ENCODE measurements at places on chromosomes 1 and 21.

DNA sequence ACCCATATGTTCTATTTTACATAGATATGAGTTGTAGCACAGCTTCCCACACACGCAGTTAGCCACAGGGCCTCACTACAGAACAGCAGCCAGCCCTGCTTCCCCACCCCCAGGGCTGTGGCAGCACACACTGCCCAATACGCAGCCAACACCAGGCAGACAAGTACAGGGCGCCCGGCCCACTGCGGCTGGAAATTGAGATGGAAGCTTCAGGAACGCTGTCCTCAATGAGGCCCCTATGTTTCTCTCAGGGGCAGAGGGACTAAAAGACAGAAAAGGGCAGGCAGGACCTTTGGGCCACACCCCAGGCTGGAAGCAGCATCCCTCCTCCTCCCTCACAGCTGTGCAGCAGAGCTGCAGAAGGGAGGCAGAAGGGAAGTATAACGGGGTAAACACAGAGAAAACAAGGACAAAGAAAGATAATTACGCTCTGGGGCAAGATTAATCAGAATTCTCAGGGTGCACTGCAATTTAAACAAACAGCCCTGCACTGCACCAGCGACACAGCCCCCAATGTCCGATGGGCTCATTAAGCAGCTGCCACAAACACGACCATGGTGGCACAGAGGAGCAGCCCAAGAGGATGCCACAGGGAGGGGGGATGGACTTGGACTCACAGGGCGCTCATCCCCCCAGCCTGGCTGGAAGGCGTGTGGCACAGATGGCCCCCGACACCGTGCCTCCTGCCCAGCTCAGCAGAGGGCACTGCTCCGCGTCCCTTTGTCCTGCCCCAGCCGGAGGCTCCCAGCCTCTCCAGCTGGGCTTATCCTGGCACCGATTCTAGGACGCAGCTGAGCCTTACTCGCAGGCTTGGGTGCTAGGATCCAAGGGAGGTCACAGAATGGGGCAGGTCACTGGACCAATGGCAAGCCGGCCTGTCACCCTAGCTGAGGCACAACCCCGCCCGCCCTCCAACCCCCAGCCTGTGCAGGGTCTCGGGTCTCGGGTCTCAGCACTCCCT, 14.2 kb downstream of the WDR4 start:
- DNase-seq: peak; percentile 27

GRCh38 chr1:225911191-225912130, 12.6 kb downstream of the PYCR2 start:
- DNase-seq: no peak

GRCh38 chr1:192756314-192756713, 52.5 kb upstream of the RGS2 start:
- no peak for DNase-seq

GRCh38 chr1:18256282-18257235, 149.0 kb downstream of the IGSF21 start:
- no peak for DNase-seq

GRCh38 chr1:230277201-230278025, 148.7 kb downstream of the PGBD5 start:
- DNase-seq: no peak

DNA sequence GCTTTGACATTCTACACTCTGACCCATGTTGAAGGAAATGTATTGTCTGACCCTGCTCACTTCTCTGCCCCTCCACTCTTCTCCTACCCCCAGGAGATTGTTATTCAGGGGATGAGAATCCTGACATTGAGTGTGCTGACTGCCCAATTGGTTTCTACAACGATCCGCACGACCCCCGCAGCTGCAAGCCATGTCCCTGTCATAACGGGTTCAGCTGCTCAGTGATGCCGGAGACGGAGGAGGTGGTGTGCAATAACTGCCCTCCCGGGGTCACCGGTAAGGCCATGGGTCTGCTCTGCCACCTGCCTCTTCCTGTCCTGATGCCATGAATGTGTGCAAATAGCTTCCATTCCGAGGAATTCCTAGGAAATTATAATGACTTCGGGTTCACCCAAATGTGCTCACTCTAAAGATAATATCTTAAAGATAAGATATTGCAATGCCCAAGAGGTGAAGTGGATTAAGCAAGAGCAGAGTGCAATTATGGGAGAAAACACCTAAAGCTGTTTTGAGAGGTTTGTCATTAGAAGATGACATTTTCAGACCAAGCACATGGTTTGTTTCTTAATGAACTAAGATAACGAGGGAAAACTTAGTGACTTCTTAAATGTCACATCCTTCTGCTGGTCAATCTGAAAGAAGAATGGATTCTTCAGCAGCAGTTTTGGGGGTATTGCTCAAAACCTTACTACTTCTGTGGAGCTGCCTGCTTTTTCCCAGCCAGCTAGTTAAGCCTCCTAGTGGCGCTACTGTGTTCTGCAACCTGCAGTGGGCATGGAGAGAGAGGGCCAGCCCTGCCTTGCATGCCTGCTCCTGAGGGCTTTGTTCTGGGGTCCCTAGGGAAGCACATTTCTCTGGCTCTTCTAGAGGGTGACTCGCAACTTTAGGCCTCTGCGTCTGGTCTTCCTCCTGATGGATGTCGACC, 41.6 kb downstream of the LAMC2 start:
- DNase-seq: peak; percentile 25

DNA sequence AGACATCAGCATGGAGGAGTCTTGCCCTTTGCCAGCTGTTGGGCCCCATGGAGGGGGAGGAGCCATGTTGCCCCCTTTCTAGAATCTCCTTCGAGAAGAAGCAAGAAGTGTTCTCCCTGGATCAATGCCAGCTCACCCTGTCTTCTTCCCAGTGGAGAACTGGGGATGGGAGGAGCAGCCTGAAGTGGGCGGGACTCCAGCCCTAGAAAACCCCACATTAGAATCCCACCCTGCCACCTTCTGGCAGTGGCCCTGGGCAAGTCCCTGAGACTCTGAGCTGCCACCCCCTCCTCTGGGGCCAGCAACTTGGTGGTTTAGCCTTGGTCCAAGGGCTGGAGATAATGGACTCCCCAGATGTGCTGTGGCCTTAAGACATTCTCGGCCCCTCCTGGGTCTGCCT, 51.7 kb downstream of the PAX7 start:
- no peak for DNase-seq

DNA sequence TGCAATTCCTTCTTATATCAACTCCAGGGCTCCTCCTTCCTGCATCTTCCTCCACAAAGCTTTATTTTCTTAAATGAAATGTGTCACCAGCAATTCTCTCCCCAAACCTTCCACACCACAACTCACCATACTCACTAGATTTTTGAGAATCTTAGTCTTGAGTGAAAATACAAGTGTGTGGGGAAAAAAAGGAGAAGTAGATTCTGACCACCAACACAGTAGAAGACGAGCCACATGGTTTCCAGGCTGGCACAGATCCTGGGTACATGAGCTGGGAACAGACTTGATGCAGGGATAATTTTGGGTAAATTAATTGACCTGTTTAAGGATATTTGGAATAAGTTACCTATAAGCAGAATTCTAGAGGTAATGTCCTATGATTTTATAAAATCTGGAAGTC, 72.8 kb upstream of the KCNJ15 start:
- no peak for DNase-seq

- DNase-seq: no peak
Observed at GRCh38 chr1:61387829-61388228, 305.5 kb downstream of the NFIA start.

GRCh38 chr1:56064705-56065104, 514.7 kb downstream of the PLPP3 start:
- no peak for DNase-seq
